ENCODE measurements at places on chromosomes 7 and 10.

DNA sequence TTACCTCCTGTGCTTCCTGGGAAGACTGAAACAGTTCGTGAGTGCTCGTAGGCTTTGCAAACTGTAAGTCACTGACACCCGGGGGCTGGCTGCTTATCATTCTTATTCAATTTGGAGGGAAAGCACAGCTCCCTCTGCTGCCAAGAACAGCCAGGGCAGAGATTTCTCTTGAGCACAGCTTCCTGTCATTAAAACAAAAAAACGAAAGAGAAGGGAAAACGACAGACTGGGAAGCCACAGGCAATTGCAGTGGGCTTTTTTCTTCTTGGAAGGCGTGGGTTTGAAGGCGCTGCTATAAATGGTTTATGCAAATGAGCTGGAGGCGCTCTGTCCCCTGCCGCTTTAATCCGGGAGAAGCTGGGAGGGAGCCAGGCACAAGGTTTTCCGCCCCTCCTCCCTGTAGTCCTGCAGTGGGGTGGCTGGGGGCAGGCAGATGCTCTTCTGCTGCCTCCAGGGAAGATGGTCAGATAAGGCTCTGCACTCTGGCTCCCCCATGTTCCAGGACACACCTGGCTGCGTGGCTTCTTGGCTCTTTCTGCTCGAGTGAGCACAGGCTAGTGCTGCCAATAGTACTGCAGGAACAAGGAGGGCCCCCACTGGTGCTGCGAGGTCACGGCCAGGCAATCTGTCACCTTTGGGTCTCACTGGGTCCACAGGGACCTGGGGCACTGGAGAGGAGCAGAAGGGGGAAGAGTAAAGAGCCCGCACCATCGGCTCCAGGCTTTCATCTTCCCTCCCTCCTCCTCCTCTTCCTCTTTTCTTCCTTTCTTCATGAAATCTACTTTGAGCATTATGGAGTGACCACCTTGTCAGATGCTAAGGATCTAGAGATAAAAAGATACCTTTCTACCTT lies 49.5 kb downstream of the NEURL1 start:
- no peak for DNase-seq

DNA sequence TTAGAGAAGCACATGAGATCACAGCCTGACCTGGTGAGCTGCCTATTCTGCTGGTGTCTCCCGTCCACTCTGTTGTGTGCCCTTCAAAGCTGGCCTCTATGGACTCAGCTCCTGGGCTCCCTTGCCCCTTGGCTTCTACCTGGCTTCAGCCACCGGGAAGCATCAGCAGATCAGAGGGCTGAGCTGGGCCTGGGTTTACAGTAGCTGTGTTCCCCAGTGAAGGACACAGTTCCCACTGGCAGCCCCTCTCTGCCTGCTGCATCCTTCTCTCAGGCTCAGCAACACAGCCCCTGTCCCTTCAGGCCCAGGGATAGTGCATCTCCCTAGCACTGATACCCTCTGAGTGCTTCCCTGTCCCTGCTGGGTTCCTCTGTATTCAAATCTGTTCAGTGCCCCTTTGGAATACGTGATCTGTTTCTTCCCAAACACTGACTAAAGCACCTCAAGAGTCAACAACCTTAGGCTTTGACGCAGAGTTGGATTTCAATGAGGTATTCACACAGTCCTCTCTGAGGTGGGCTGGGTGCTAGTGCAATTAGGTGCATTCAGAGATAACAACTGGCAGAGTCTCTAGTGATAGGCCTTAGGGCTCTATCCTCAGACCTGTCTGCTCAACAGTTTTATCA lies 109.8 kb downstream of the GRID1 start:
- no peak for DNase-seq

- DNase-seq = no peak
Observed at GRCh38 chr7:129497156-129497555, 5.2 kb upstream of the SMKR1 start.

GRCh38 chr7:101804088-101804963 lies 13.1 kb upstream of the CUX1 start:
- no peak for DNase-seq
